Neural progenitor cell (in vitro differentiated cells): ENCODE measurements at places on chromosomes 1 and 21. TPM values are rescaled to one million over a fixed set of nuclear protein-coding genes. Genes with fewer than 3 reads are reported as not detected.

DNA sequence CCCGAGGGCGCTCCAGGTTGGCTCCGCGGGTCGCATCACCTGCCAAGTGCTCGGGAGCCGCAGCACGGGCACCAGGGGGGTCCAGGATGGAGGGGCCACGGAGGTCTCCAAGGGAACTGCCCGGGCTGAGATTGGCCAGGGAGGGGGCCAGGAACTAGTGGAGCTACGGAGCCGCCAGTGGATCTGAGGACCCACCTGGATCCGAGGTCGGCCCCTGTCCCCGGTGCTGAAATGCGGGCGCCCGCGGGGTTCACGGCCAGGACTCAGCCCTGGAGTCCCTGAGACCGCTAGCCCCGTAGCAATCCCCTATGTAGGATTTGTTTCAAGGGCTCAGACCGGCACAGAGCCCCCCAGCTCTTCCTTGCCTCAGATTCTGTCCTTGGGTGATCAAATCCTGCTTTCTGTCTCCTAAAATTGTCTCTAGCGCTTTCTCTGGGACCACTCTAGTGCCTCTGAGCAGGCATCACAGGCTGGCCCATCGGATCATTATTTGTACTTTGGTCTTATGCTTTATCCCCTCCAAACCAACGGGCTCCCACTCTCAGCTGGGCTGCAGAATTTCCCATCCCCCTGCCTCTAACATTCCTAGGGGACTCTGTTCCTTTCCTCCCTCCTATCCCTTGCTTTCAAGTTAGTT is 27.3 kb downstream of the KIAA2013 start:
- H3K36me3 ChIP-seq = no peaks in the 10 kb centered on the region
- no peak overlapping the region for H3K27ac ChIP-seq
- H3K27me3 ChIP-seq = peaks cover 19% of the 10 kb centered on the region
- no peaks in the 10 kb centered on the region for H3K4me1 ChIP-seq
- DNase-seq = peak; percentile 70

The MORN1 gene
- total RNA-seq = 7.0 and 15.5 TPM in 2 replicates

DNA sequence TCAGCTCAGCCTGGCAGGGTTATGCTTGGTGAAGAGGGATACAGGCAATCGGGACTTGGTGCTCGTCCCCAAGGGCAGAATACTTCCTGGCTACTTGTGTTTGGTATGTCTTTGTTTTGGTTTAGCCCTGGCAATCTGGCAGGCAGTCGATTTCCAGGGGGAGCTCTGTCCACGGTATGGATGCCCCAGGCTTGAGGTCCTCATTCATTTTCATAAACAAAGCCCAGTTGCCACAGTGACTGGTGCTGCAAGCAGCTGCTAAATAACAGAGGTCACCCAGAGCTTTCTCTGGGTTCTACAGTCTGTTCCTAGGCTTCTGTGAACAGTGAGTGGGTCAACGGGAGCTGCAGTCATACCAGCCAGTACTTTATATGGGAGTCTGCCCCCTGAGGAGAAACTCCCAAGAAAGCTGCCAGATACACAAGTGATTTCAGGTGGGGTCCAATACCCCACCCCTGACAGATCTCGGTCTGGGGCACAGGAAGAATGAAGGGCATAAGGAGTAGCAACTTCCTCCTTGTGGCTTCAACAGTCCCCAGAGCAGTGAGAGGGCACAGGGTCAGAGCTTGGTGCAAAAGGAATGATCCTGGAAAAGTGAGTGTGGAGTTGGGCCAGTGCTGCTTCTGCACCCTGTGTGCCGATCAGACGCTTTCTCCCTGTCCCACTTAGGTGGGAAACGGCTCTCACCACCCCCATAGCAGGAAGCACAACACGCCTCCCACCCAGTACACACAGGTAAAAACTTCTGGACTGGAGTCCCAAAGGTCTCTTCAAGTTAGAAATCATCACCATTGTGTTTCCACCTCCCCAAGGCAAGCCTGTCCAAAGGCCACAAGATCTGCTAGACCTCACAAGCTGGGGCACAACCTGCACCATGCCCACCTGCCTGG is 55.5 kb downstream of the TGFBR3 start:
- no peak overlapping the region for H3K27ac ChIP-seq
- H3K4me1 ChIP-seq = peaks cover 6% of the 10 kb centered on the region
- no peak overlapping the region for H3K4me3 ChIP-seq
- H3K36me3 ChIP-seq = no peaks in the 10 kb centered on the region
- DNase-seq = no peak

DNA sequence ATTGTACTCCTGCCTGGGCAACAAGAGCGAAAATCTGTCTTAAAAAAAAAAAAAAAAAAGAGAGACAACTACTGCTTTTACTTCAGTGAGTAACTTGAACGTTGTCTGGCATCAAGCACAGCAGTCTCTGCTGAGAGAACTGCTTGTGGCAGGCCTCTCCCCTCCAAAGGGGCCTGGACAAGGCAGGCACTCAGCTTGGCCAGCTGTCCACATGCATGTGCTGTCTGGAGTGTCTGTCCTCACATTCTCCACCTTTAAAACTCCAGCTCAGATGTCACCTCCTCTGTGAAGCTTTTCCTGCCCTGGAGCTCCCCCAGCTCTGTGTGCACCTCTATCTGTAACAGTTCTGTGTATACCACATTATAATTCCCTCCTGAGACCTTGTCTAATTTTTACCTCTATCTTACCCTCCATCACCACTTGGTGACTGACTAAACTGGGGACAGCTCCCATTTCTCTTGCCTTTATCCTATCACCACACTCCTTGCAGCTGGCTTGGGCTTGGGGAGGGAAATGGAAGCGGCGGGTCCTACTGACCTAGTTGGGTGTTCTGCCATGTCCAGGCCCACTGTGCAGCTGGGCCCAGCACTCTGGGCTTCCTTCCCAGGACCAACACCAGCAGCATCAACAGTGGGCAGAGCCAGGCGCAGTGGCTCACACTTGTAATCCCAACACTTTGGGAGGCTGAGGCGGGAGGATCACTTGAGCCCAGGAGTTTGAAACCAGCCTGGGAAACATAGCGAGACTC is 71.4 kb upstream of the ARTN start:
- no peaks in the 10 kb centered on the region for H3K27me3 ChIP-seq
- H3K36me3 ChIP-seq = no peaks in the 10 kb centered on the region
- no peak overlapping the region for H3K27ac ChIP-seq
- H3K4me3 ChIP-seq = no peak overlapping the region
- DNase-seq = no peak

- no peaks in the 10 kb centered on the region for H3K27me3 ChIP-seq
- peaks cover 16% of the 10 kb centered on the region for H3K4me1 ChIP-seq
- no peak for DNase-seq
- H3K4me3 ChIP-seq = no peak overlapping the region
These were observed 6.8 kb upstream of the SLAMF9 start for GRCh38 chr1:159960721-159961381.

The LRRC38 gene
- not detected in 2 replicates for total RNA-seq

The TMEM52 gene
- total RNA-seq = 2.9 and 7.4 TPM in 2 replicates

DNA sequence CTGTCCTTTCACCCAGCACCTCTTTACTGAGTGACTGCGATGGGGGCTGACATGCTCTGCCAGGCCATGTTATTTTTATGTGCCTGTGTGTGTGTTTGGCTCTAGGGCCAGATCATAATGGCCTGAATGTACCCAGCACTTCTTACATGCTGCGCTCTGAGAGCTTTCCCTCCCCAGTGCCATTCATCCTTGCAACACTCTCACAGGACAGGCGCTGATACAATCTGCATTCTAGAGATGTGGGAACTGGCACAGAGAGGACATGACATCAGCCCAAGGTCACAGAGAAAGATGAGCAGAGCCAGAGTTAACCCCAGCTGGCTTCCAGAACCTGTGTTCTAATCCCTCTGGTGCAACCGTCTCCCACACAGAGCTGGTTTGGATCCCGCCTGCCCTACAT is 54.5 kb downstream of the ARHGEF10L start:
- H3K4me3 ChIP-seq = no peak overlapping the region
- no peak for DNase-seq
- no peaks in the 10 kb centered on the region for H3K36me3 ChIP-seq
- no peaks in the 10 kb centered on the region for H3K27me3 ChIP-seq
- no peak overlapping the region for H3K27ac ChIP-seq
- H3K4me1 ChIP-seq = no peaks in the 10 kb centered on the region

DNA sequence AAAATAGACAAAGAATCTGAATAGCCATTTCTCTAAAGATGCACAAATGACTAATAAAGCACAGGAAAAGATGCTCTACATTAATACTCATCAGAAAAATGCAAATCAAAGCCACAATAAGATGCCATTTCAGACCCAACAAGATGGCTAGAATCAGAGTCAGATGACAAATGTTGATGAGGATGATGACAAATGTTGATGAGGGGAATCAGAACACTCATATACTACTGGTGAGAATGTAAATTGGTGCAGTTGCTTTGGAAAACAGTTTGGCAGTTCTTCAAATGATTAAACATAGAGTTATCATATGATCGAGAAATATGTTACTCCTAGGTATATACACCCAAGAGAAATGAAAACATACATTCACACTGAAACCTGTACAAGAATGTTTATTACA is 33.9 kb downstream of the LRRC40 start:
- H3K27me3 ChIP-seq = no peaks in the 10 kb centered on the region
- H3K4me3 ChIP-seq = no peak overlapping the region
- no peaks in the 10 kb centered on the region for H3K4me1 ChIP-seq
- no peak overlapping the region for H3K27ac ChIP-seq

DNA sequence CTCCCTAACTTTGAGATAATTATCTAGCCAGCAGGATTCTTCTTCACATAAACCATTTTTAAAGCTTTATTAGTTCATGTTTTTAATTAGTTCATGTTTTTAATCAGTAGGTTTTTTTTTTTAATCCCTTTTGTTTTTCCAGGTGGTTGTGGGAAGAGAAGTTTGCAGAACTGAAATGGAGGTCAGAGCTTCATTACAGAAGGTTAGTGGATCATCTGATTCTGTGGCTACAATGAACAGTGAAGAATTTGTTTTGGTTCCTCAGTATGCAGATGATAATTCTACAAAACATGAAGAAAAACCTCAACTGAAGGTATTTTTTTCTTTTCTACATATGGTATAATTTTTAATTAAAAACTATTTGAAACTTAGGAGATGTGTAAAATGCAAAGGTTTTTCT is 59.7 kb downstream of the RABGAP1L start:
- H3K4me3 ChIP-seq = no peak overlapping the region
- no peak for DNase-seq
- H3K36me3 ChIP-seq = no peaks in the 10 kb centered on the region
- no peak overlapping the region for H3K27ac ChIP-seq
- H3K27me3 ChIP-seq = no peaks in the 10 kb centered on the region
- H3K4me1 ChIP-seq = no peaks in the 10 kb centered on the region

- H3K27me3 ChIP-seq = no peaks in the 10 kb centered on the region
- DNase-seq = no peak
- no peaks in the 10 kb centered on the region for H3K4me1 ChIP-seq
These were observed 235.0 kb downstream of the PTGER3 start for GRCh38 chr1:70812442-70813109.

- H3K4me3 ChIP-seq = no peak overlapping the region
- no peak for DNase-seq
- no peaks in the 10 kb centered on the region for H3K27me3 ChIP-seq
These were observed 62.4 kb downstream of the RABGAP1L start for GRCh38 chr1:174221681-174222080.

The SPRR2B gene
- not detected in 2 replicates for total RNA-seq

DNA sequence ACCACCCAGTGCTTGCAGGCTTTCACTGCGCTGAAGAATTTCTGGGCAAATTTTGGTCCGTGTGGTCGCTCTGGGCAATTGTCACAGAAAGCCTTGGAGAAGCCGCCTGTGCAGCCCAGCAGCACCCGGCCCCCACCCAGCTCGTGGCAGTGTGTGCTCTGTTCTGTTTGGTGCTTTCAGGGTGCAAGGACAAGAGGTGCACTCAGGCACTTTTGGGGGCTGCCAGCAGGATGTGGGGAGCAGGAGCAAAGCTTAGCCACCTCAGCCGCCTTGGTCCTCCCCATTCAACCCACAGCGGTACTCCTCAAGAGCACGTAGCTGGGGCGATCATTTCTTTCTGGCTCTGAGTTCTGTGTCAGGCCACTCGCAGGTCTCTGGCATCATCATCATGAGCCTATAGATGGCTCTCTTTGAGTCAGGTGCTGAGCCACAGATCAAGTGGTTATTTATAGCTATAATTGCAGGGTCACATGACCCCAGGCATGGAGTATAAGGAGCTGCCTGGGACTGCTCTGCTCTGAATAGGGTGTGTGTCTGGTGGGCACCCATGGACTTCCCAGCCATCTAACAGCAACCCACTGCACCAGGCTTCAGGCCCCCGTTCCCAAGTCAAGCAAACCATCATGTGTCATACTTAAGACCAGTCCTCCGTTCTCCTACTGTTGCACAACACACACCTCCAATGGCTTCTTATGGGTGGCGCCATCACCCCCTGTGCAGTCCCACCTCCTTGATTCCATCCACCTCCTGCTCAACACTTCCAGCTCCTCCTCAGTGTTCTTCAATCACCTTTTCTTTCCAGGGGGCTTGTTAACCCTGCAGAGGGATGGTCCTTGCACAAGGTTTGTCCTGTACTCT is 18.1 kb upstream of the TENT5C start:
- no peaks in the 10 kb centered on the region for H3K27me3 ChIP-seq
- H3K4me1 ChIP-seq = no peaks in the 10 kb centered on the region
- H3K27ac ChIP-seq = no peak overlapping the region
- H3K36me3 ChIP-seq = no peaks in the 10 kb centered on the region
- H3K4me3 ChIP-seq = no peak overlapping the region
- DNase-seq = no peak

DNA sequence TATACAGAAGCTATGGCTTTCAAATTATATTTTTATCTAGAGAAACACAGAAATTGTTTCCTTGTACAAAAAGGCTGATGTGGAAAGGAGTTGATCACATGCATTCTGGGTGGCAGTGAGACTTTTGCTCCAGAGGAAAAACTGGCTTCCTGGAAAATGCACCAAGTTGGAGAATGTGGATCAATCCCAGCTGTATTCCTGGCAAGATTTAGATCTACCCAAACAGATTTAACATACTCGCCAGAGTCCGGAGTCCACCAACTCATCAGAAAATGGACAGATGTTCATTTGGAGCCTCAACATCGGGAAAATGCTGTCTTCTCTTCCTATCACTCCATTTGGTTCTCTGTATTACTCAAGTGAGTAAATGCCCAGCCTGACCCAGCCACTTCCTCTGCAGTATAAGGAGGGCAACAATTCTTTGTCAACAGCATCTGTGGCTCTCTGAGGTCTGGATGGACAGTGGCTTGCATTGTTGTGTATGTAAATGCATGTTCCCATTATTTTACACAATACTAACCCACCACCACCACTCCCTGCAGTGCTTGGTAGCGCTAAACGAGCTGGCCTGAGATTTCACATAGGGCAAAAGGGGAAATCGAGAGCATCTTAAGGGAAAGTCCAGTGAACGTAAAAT is 226.2 kb upstream of the IRF2BP2 start:
- no peaks in the 10 kb centered on the region for H3K36me3 ChIP-seq
- no peaks in the 10 kb centered on the region for H3K4me1 ChIP-seq
- H3K4me3 ChIP-seq = no peak overlapping the region
- DNase-seq = no peak
- H3K27me3 ChIP-seq = no peaks in the 10 kb centered on the region

DNA sequence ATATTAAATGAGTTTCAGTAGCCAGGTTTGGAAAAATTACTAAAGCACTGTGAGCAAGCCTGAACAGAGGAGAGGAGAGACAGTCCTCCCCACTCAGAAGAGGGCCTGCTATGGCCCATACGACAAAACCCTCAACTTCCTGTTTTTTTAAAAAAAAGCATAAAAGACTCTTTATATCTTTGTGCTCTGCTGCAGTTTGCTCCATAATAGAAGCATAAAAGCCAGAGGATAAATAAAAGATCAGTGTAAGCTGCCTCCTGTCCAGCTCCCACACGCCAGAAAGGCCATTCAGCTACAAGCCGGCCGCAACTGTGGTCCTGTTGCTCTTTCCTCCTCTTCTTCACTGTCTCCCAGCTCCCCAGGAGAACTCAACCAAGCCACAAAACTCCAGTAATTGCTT is 37.8 kb downstream of the NID1 start:
- no peaks in the 10 kb centered on the region for H3K4me1 ChIP-seq
- no peaks in the 10 kb centered on the region for H3K27me3 ChIP-seq
- no peak overlapping the region for H3K4me3 ChIP-seq
- no peaks in the 10 kb centered on the region for H3K36me3 ChIP-seq
- no peak overlapping the region for H3K27ac ChIP-seq
